ENCODE measurements at places on chromosomes 1 and 21.

- no peak for DNase-seq
These were observed 501 bp upstream of the DNAJC6 start for GRCh38 chr1:65308781-65309303.

- no peak for DNase-seq
These were observed 365.3 kb upstream of the PROX1 start for GRCh38 chr1:213622365-213623063.

DNA sequence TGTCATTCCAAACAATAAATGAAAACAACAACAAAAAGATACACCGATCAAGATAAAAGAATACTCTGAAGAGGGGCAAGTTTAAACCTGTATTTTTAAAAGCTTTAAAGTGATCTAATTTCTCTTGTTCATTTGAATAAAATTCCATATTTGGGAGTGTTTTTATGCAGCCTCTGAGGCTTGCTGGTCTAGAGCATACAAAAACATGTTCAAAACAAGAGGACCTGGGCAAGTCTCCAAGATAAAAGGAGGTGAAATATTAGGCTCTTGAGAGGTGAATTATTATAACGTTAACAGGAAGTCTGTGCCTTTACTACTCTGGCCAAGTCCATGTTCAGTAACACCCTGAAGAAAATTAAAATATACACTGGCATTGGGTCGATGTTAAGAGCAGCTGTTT is 20.1 kb downstream of the URB1 start:
- DNase-seq: no peak

DNA sequence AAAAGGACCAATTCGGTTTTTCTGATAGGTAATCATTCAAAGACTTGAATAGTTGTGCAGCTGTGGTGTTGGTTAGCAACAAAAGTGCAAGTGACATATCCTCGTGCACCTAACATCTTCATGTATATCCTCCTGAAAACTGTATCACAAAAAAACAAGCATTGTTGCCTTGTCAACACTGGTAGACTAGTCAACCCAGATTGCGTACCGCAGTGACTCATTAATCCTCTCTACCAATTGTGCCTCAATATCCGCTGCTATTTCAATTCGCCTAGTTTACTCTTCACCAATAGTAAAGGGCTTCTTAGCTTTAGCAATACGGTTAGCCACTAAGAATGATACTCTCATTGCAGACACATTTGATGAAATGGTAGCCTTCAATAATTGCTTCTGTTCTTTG is 3.5 kb downstream of the HHAT start:
- no peak for DNase-seq

- DNase-seq: no peak
These were observed 2.8 kb upstream of the FAM131C start for GRCh38 chr1:16076031-16076864.

Data from activated naive CD4-positive, alpha-beta T cell treated with anti-CD3 and anti-CD28 coated beads, Interleukin-2, amount 50 U/mL, for 16 hours (primary cell).